Nasal cavity respiratory epithelium epithelial cell of viscerocranial mucosa (primary cell): ENCODE measurements at places on chromosomes 2 and 18. TPM values are rescaled to one million over a fixed set of nuclear protein-coding genes. Genes with fewer than 3 reads are reported as not detected.

Gene CIB4
- not detected in 2 replicates for total RNA-seq

Gene IL36B
- under 0.01 TPM in 1 of 2 replicates, not detected in the other for total RNA-seq

Gene POMC
- total RNA-seq, result 0.07 TPM in 1 of 2 replicates, not detected in the other

Gene ATAD2B
- total RNA-seq, result 11.6 and 17.2 TPM in 2 replicates

Gene SOX11
- total RNA-seq, result under 0.01 and 0.07 TPM in 2 replicates

Gene GALNT13
- total RNA-seq, result 1.0 and 1.4 TPM in 2 replicates

Gene SP140
- under 0.01 and 0.36 TPM in 2 replicates for total RNA-seq

Gene BCL11A
- total RNA-seq, result 2.1 and 14.9 TPM in 2 replicates

Gene ST6GAL2
- total RNA-seq, result under 0.01 TPM in 1 of 2 replicates, not detected in the other

Gene NRP2
- 33.5 and 56.0 TPM in 2 replicates for total RNA-seq

Gene MARCHF4
- under 0.01 TPM in 1 of 2 replicates, not detected in the other for total RNA-seq

Gene RAB27B
- 31.8 and 45.6 TPM in 2 replicates for total RNA-seq

Gene CTLA4
- total RNA-seq, result not detected in 2 replicates

Gene MAB21L4
- 1.4 and 5.9 TPM in 2 replicates for total RNA-seq

Gene MEIS1
- total RNA-seq, result 16.1 and 21.6 TPM in 2 replicates

Gene DSEL
- total RNA-seq, result 3.5 and 3.8 TPM in 2 replicates

Gene VWA3B
- total RNA-seq, result 0.07 and 0.34 TPM in 2 replicates

Gene DNAJC27
- total RNA-seq, result 5.7 and 6.8 TPM in 2 replicates

Gene KIF5C
- under 0.01 TPM in 2 replicates for total RNA-seq

Gene RNF149
- 114 and 144 TPM in 2 replicates for total RNA-seq

Gene DYNC2LI1
- 15.0 and 17.7 TPM in 2 replicates for total RNA-seq

Gene IL1RL1
- 3.0 and 53.3 TPM in 2 replicates for total RNA-seq

Gene WNT6
- total RNA-seq, result not detected in 2 replicates

Gene EPAS1
- 102 and 223 TPM in 2 replicates for total RNA-seq

Gene SLC14A1
- not detected in 2 replicates for total RNA-seq

Gene TRABD2A
- 1.00 and 1.4 TPM in 2 replicates for total RNA-seq

Gene ALPP
- under 0.01 TPM in 1 of 2 replicates, not detected in the other for total RNA-seq

Gene KCNG2
- total RNA-seq, result not detected in 2 replicates

Gene TGFBRAP1
- total RNA-seq, result 17.4 and 27.2 TPM in 2 replicates
